ENCODE measurements at places on chromosomes 2 and 18.

DNA sequence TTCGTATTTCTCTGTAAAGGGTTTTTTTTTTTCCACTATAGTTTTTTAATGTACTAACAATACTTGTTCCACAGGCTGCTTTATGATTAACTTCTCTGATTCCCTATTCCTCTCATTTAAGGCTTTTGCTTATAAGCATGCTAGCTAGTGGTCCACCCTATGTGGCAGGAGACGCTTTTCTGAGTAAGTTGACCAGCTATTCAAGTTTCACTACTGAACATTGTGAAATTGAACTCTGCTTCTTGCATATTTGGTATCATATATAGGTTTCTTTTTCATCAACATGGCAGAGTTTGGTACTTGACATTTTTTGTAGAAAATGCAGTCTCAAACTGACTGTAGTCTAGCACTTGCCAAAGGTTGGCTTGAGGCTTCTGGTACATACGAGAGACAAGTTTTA is 74.2 kb downstream of the OTX1 start:
- no peak for DNase-seq

DNA sequence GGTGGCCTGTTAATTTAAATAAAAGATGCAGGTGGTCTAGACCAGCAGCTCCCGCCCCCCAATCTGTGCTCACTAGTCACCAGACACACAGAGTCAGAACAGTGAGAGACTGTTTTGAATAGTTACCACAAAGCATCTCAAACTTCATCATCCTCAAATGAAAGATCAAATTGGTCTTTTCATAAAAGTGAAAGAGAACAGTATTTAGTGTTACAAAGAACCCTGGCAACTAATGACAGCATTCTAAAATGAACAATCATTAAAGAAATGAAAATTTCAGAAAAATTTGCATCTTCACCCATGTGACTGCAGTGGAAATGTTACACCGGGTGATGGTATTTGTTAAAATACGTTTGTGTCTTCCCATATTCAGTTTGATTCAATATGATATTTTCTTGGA is 65.5 kb upstream of the PMAIP1 start:
- no peak for DNase-seq

DNA sequence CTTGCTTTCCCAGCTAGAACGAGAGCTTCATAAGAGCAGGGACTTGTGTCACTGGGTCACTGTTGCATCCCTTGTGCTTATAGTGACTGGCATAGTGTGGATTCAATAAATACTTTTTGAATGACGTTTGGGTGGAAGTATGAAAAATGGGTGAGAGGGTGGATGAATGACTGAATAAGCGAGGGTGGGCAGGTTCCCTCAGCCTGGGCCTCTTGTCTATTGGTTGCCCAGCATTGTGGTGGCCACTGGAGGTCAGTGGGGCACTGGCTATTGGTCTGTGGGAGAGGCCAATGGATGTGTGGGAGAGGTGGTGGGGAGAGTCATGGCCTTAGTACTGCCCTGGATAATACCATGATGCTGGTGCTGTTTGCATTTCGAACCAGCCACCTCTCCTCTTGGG is 93.8 kb upstream of the SKOR2 start:
- no peak for DNase-seq

GRCh38 chr18:31977270-31977872 is 34.4 kb upstream of the TRAPPC8 start:
- no peak for DNase-seq

GRCh38 chr2:129797489-129798300 is 181.8 kb upstream of the RAB6C start:
- no peak for DNase-seq

DNA sequence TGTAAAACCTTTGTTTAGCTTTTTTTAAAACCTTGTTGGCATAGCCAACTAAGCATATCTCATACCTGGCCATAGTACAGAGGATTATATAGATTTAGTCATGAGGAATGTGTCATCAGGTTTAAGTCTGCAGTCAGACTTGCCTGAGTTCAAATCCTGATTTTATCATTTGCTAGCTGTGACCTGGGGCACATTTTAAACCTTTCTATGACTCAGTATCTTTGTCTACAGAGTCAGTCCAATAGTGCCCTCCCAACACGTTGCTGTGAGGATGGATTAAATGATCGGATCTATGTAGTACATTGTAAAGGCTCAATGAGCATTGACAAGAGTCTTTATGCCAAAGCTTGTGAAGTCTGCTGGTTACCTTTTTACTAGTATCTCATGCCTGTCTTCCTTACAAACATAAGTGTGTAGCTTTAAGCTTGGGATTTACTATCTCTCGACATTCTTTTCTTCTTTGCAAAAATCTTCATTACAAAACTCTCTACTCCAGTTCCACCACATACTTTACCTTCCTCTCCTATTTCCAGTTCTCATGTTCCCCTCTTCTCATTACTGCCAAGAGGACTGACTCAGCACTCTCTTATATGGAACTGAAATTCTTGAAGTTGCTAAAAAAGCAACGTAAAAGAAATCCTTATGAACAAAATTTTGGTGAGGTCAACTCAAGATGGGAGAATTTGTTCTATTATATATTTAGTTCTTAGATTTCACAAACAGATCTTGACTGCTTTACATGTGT is 68.1 kb upstream of the RBMS1 start:
- no peak for DNase-seq

DNA sequence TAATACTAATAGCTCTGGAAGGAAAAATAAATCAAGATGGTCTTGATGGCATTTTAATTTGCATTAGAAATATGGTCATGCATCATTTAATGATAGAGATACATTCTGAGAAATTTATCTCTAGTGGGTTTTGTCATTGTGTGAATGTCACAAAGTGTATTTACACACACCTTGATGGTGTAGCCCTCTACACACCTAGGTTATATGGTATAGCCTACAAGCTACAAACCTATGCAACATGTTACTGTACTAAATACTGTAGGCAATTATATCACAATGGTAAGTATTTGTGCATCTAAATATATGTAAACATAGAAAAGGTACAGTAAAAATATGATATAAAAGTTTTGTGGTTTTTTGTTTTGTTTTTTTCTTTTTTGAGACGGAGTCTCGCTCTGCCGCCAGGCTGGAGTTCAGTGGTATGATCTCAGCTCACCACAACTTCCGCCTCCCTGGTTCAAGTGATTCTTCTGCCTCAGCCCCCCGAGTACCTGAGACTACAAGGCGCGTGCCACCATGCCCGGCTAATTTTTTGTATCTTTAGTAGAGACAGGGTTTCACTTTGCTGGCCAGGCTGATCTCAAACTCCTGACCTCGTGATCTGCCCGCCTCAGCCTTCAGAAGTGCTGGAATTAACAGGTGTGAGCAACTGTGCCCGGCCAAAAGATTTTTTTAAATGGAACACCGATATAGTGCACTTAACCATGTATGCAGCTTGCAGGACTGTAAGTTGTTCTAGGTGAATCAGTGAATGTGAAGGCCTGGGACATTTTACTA is 83.7 kb upstream of the UBXN4 start:
- no peak for DNase-seq

- no peak for DNase-seq
Measured at GRCh38 chr2:143525402-143525860, 396.2 kb downstream of the ARHGAP15 start.

DNA sequence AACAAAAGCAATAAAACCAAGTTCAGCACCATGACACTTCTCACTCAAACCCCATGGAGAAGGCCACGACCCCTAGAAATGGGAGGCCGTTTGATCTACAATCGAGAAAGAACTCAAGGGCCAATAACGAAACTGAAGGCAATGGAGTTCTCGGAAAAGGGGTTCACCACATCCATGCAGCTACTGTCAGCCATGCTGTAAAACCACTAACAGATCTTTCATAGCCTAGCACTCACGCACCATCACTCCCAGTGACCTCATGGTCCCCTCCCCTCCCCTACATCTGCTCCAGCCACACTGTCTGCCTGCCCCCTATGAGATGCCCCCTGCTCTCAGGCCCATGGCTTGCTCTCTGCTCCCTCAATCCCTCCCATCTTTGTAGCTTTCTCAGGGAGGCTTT is 135.3 kb downstream of the TMEM163 start:
- no peak for DNase-seq

DNA sequence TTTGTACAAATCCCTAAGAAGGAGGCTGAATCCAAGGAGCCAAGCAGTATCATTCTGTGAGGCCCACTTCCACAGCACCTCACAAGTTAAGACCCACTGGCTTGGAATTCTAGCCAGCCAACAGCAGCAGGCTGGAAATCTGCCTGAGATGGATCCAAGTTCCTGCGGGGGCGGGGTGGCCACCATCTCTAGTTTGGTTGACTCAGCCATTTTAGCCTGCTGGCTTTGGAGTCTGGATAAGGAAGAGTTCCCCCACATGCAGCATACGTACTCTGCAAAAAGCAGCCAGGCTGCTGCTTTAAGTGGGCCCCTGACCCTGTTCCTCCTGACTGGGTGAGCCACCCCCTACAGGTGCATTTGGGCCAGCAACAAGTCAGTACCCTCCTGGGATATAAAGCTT is 65.2 kb downstream of the FARP2 start:
- no peak for DNase-seq

DNA sequence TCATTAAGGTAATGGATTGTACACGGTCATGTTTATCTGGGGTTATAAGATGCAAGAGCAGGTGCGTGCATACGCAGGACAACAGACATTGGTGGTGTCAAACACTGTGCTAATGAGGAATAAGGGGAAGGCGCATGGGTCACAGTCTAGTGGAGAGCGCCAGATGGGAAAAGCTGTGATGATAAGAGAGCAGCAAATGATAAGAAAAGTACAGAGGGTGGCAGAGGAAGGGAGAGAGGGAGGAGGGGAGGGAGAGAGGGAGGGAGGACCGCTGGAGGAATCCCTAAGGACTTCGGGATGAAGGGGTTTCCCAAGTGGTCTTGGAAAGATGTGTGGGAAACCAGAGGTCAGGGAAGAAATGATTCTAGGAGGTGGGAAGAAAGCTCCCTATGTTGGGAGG is 2.9 kb downstream of the TNFRSF11A start:
- DNase-seq: no peak

DNA sequence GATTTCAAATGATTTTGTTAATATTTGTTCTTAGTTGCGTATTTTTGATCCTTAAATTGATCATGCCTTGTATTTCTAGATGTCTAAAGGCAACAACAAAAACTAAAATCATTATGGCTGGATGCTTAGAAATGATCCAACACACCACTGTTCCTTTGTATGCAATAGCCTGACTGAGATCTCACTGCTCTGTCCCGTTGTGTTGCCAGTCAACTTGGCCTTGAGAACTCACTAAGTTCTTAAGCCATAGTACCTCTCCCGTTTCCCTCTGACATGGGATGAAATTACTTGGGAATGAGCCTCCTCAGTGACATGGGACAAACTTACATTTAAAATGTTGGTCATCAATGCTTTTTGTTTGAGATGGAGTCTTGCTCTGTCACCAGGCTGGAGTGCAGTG is 222.0 kb upstream of the HS6ST1 start:
- DNase-seq: no peak

GRCh38 chr18:36331521-36331971 is 34.0 kb downstream of the FHOD3 start:
- DNase-seq: no peak

- DNase-seq: no peak
Measured at GRCh38 chr2:61714210-61714609, 139.7 kb downstream of the FAM161A start.

- DNase-seq: no peak
Measured at GRCh38 chr18:2826581-2826980, 20.2 kb upstream of the EMILIN2 start.

DNA sequence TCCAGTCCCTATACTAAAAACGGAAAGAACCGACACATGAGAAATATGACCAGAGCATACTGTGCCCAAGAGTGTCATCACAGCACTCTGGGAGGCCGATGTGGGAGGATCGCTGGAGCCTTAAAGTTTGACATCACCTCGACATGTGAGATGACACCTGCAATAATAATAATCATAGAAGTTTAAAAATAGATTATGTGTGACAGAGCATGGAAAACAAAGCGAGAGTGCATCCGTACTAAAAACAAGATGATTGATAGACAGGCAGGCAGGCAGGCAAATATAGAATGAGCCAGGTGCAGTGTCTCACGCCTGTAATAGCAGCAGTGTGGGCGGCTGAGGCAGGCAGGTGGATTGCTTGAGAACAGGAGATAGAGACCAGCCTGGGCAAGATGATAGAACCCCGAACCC is 114.8 kb upstream of the ANKRD30BL start:
- DNase-seq: no peak

GRCh38 chr2:7450833-7451190 is 533.6 kb downstream of the RNF144A start:
- DNase-seq: no peak

DNA sequence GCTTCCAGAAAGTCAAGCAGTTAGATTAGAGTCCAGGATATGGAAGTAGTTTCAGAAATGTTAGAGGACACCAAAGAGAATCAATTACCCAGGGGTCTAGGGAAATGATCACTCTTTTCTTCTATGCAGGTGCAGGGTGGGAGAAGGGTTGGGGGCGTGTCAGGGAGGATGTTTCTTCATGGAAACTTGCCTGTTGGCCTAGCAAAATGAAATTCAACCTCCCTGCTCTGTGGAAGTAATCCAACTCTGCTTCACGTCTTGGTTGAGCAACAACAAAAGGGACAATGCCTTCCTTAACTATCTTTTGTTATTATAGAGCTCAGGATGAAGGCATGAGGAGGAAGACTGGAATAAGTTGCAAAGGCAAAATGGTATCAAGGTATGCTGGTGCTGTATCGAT is 210.8 kb upstream of the ETAA1 start:
- no peak for DNase-seq

- DNase-seq: no peak
Measured at GRCh38 chr2:71736986-71737385, 283.6 kb downstream of the DYSF start.

DNA sequence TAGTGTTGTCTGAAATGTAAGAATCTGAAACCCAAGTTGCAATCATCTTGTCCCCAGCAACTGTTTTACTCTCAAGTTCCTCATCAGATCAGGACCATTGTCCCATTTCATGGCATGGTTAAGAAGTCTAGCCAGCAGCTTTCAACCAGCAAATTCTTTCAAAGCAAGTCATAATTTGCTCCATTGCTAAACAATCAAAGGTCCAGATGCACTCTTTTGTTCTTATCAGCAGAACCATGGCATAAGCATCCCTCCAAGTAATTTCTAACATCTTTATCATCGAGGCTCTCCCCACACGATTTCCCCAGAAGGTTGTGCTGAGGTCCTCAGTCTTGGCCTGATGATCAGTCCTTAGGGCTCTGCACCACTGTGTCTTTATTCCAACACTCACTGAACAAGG is 67.5 kb upstream of the APCDD1 start:
- no peak for DNase-seq

- DNase-seq: no peak
Measured at GRCh38 chr2:215283221-215283620, 28.6 kb upstream of the ATIC start.

GRCh38 chr2:216362730-216363129 is 9.6 kb downstream of the MARCHF4 start:
- DNase-seq: no peak

- DNase-seq: peak; percentile 66
Measured at GRCh38 chr2:237427769-237428506, 14.0 kb upstream of the COL6A3 start.

DNA sequence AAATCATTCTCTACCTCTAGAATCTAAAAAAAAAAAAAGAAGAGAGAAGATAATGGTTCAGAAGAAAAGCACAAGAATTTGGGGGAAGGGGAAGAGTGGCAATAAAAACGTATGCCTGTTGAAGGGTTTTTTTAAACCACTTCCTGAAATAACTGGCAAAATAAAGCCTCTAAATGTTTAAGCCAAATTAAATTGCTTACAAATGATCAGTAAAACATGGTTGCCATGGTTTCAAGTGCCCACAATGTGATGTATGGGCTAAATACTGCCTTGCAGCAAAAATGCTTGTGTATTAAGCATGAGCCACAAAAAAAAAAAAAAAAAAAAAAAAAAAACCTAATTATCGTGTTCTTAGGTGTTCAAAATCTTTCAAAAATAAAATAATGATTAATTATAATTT is 60.8 kb downstream of the RBM43 start:
- DNase-seq: no peak

- DNase-seq: no peak
Measured at GRCh38 chr2:241798631-241799521, 10.1 kb upstream of the NEU4 start.

Measured in activated T-helper 9 cell treated with anti-CD3 and anti-CD28 coated beads, Interleukin-2, amount 50 U/mL, for 16 hours (primary cell).